ENCODE measurements at places on chromosomes 13 and 19.

DNA sequence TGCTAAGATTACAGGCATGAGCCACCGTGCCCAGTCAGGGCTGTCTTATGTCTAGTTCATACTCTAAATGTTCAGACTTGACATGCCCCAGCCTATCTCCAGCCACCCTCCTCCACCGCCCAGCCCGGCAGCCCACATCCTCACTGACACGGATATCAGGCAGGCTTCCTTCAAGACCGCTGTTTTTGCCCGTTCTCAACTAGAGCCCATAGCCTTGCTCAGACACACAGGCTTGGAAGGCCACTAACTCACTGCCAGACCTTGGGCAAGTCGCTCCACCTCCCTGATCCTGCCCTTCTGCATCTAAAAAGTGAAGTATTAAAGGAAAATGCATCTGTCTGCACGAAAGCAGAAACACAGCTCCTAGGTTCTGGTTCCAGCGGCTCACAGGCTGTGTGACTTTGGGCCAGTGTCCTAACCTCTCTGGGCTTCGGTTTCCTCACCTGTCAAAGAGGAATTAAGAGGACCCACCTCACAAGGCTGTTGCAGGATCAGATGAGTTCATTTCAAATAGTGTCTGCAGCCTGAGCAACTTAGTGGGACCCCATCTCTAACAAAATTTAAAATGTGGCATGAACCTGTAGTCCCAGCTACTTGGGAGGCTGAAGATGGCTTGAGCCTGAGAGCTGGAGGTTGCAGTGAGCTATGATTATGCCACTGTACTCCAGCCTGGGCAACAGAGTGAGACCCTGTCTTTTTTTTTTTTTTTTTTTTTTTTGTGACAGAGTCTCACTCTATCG, 14.5 kb upstream of the CERS4 start:
- DNase-seq = no peak

DNA sequence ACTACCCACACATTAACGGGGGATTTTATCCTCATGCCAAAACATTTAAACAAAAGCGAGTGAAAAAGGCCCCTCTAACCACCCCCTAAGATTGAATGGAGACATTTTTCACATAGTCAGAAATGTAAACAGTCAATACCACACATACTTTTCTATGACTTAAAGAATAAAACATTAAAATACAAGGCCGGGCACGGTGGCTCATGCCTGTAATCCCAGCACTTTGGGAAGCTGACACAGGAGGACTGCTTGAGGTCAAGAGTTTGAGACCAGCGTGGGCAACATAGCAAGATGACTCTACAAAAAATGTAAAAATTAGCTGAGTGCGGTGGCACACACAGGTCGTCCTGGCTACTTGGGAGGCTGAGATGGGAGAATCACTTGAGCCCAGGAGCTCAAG, 47.3 kb downstream of the MPHOSPH8 start:
- no peak for DNase-seq

DNA sequence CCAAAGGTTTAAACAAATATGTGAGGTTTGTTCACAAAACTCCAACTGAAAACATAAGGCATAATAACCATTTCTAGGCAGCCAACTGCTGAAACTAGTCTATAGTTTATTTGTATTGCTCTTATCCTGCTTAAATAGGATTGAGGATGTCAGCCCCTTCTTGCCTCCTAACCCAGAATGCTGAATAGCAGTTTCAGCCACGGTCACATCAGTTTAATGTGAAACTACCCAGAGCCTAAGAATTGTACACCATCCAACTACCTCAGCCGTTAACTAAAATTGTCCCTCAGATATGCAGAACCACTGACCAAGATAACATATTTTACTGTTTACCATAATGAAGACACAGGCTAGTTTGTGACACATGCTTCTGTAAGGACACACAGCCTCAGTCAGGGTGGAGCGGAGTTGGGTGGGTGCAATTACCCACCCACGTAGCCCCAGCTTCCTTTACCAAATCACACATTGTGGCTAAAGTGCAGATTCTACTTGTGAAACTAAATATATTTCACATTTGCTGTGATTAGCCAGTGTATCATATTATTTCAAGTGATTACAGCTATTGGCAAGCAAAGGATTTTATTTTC, 259.9 kb downstream of the EFNB2 start:
- no peak for DNase-seq

DNA sequence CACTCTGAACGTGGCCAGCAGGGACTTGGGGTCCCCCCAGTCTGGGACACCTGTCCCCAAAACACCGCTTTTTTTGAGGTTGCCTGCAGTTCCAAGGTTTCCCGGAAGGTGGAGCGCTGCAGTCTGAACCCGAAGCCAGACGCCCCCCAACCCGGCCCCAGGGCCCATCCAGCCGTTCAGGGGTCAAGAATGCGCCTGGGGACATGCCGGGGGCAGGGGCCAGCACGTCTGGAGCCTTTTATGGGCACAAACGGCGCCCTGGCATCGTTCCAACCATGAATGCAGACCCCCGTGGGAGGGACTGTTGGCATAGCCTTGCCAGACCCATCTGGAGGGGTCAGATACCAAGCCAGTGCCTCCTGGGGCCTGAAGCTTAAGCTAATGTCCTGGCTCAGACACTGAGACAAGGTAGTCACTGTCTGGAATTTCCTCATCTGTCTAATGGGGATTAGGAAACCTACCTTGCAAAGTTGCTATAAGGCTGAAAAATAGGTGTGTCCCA, 6.9 kb downstream of the S1PR5 start:
- peak; percentile 55 for DNase-seq

- DNase-seq = peak; percentile 81
These were observed 38.0 kb upstream of the ZNF573 start for GRCh38 chr19:37817180-37817981.

- DNase-seq = no peak
These were observed 719.1 kb downstream of the UQCRFS1 start for GRCh38 chr19:28493884-28494283.

DNA sequence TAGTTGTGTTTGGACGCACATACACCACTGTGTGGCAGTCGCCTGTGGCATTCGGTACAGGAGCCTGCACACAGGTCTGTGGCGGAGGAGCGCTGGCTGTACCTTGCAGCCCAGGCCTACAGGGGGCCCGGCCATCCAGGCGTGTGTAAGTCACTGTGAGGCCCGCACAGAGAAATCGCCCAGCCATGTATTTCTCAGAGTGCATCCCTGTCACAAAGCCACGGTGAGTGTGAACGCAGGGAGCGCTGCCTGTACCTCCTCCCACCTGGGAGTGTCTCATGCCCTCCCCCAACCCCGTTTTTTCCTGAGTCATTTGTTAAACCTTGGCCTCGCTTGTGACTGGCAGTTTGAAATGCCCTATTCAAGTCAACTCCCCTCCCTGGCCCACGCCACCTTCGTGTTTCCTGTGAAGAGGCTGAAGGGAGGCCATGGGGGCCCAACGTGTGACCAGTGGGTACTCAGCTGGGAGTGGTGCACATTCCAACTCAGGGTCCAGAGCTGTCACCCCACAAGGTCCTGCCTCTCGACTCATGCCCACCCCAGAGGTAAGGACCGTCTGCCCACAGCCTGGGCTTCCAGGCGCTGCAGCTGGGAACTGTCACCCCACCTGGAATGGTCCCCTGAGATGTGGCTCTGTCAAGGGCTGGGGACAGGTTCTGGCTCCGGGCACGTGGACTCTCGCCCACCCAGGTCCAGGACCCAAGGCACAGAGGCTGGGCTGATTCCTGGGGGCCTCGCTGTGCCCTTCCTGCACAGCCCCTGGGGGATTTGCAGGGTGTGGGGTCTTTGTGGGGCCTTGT, 11.6 kb upstream of the RASA3 start:
- DNase-seq = no peak

DNA sequence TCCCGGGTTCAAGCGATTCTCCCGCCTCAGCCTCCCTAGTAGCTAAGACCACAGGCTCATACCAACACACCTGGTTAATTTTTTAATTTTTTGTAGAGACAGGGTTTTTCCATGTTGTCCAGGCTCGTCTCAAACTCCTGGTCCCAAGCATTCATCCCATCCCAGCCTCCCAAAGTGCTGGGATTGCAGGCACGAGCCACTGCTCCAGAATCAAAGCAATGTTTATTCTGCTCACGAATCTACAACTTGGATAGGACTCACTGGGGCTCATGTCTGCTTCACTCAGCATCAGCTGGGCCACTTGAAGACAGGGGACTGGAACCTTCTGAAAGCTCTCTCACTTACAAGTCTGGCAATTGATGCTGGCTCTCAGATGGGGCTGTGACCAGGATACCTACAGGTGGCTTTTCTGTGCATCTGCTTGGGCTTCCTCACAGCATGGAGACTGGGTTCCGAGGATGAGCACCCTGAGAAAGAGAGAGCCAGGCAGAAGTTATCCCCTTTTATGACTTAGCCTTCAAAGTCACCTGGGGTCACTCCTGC, 8.2 kb upstream of the ZNF792 start:
- DNase-seq = no peak

- no peak for DNase-seq
These were observed 532.5 kb downstream of the DIAPH3 start for GRCh38 chr13:59631271-59631670.

GRCh38 chr19:55419103-55419502, 11.5 kb upstream of the UBE2S start:
- no peak for DNase-seq

DNA sequence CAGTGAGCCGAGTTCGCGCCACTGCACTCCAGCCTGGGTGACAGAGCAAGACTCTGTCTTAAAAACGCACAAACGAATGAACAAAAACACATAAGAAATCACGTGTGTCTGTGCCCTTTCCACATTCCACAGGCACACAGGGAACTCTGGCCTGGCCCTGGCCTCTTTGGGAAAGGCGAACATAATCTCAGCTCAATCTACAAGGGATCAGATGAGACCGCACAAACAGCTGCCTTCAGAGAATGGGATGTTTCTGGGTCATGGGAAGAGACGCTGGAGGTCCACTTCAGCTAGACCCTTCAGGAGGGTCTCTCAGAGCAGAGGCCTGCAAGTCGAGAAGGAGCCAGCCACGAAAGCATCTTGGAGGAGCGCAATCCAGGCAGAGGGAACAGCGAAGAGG, 6.3 kb upstream of the CRTC1 start:
- DNase-seq = no peak

DNA sequence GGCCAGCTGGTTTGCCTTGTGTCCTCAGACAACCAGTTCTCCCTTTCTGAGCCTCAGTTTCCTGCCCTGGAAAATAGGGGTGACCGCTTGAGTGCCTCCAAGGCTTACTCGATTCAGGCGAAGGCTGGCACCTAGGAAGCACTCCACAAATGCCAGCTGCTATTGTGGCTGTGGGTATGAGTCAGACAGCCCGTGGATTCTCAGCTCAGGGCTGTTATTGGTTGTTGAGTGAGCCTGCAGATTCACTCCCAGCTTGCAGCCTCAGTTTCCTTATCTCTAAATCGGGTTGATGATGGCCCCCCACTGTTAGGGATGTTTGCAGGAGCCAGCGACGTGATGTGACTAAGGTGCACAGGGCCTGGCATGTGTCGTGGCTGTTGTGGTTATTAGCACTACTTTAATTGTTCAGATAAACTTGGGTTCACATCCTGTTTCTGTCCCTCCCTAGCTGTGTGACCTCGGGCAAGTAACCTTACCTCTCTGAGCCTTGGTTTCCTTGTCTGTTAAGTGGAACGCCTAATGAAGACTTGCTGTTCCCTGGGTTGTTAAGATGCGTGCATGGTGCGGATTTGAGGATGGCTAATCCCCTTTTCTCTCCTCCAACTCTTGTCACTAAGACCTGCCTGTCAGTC, 2.4 kb downstream of the MARK4 start:
- DNase-seq = peak; percentile 60

- peak; percentile 52 for DNase-seq
These were observed 501.8 kb downstream of the EFNB2 start for GRCh38 chr13:106033659-106034058.

GRCh38 chr13:24074678-24075077, 85.8 kb upstream of the SPATA13 start:
- DNase-seq = no peak

- no peak for DNase-seq
These were observed 103.9 kb downstream of the DOCK9 start for GRCh38 chr13:98874029-98874397.

- DNase-seq = peak; percentile 53
These were observed 41.0 kb downstream of the KL start for GRCh38 chr13:33057019-33057780.

GRCh38 chr13:61162106-61162505, 253.5 kb downstream of the PCDH20 start:
- no peak for DNase-seq

DNA sequence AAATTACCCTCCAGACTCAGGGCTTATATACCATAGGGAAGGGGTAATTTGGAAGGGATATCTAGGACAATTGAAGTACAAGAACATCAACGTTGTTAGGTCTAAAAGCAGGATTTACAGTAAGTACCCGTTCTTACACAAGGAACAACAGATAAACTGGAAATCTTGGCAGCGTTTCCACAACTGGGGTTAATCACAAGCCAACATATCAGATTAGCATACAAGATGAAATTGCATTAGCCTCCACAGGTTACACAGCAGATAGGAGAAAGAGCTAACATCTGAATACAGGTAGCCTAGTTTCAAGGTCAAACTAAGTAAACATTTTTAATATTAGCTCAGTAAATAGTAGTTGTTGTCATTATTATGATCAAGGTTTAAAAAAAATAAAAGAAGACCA, 1214.0 kb upstream of the PCDH20 start:
- no peak for DNase-seq

GRCh38 chr13:46778890-46779289, 18.1 kb downstream of the ESD start:
- DNase-seq = peak; percentile 16

DNA sequence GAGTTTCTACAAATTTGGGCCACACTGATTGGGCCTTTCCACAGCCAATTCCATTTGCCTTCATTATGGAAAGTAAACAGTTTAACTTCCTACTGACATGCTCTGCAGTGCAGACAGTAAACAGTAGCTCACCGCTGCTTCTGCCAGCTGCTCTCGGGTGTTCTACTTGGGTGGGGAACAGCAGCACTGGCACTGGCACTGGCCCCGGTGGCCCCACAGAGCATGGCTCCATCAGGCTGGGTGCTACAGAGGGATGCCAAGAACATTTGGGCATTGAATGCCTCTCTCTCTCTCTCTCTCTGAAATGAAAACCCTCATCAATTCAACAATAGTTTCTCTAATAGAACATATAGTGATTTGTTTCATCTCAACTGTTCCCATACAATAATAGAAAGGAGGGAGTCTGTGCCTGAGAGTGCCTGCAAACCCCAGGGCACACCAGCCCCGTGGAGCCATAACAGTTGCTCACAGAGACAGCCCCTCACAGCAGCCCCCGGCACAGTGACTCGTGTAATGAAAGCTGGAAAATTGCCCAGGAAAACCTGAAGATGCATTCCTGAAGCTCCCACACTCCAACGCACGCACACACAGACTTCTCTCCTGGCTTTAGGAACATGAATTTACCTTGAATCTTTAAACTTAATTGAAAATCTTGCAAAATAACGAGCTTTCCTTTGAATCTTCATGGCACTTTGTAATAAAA, 38.2 kb upstream of the GJB6 start:
- DNase-seq = no peak

Measured in GM03348 (cell line).